ENCODE measurements at places on chromosomes 6 and 20.

- no peak for DNase-seq
Measured at GRCh38 chr6:15090145-15090579, 155.7 kb upstream of the JARID2 start.

DNA sequence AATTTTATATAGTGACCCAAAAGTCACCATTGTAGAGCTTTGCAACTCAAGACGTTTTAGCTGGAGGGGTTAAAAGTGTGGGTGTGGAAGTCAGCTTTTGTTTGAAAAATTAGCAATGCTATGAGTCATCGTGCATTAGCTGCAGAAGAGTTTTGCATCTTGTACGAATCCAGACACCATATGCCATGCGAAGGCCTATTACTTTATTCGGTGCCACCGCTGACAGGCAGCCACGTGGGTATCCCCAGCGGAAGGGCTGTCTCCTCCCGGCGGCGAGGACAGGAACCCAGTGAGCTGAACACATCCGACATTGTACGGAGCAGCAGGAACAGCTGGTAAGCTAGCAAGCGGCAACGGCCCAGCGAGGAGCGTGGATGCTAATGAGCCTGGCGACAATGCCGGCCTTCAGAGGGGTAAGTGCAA is 84.4 kb downstream of the INSM1 start:
- DNase-seq = no peak

DNA sequence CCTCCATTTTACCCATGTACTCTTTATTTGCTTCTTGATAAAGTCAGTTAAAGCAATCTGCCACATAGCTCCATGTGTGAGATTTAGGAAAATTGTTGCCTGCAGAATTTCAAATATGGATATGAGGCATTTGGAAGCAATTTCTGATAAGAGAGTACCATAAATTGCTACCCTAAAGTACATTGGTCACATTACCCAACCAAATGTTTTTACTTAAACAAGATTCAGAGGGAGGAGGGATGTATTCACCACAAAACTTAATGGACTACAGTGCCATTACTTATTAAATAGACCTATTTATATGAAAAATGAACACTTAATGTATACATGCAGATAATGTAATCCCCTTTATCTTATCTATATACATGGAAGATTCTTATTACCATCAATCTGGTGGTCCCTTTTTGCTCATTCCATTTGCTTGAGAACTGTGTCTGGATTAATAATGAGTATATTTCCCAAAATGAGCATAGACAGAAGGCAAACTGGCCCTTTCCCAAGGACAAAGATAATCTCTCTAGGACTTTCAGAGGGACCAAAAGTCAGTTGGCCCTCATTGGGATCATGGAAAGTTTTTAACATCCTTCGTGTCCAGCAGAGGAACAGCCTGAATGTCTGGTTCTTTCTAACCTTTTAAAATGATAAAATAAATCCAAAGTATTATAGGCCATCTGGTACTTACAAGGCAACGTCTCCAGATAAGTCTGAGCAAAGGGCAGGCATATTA is 526.4 kb downstream of the CBLN4 start:
- no peak for DNase-seq

GRCh38 chr20:47652301-47652700 is 133.0 kb downstream of the SULF2 start:
- DNase-seq = no peak

DNA sequence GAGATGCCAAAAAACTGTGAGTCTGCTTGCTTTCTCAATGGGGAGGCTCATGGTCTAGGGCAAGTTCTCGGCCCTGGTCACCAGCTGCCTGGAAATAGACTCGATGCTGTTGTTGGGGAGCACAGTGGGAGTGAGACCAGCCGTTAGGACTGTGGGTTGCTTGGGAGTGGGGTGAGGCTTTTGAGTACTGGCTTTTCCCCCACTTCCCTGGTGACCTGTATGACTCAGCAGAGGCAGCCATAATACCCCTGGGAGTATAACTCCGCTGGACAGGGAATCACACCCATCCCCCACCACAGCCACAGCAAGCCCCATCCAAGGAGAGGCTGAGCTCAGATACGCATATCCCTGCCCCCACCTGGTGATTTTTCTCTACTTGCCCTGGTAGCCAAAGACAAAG is 48.9 kb upstream of the OGFRL1 start:
- DNase-seq = no peak

DNA sequence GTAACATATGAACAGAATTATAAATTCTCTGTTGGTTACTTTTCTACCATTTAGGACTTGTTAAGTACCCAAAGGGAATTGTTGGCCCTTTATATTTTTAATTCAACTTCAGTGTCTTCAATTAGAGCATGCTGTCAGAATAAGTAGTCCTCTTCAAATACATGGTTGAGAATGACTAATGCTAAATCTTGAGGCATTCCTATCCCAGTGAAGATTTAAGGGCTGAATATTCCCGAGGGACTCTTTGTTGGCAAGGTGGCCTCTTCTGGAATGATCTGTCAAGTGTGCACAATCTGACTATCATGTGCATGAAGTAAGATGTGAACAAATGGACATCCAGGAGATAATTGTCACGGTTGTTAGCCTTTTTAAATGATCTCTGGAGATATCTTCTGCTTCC is 421.7 kb downstream of the BMP2 start:
- DNase-seq = no peak

GRCh38 chr6:157079277-157079676 is 244.0 kb downstream of the TMEM242 start:
- DNase-seq = no peak

GRCh38 chr6:105487040-105487790 is 84.3 kb upstream of the PREP start:
- DNase-seq = no peak

- DNase-seq = no peak
Measured at GRCh38 chr6:134938896-134939295, 11.0 kb downstream of the ALDH8A1 start.

DNA sequence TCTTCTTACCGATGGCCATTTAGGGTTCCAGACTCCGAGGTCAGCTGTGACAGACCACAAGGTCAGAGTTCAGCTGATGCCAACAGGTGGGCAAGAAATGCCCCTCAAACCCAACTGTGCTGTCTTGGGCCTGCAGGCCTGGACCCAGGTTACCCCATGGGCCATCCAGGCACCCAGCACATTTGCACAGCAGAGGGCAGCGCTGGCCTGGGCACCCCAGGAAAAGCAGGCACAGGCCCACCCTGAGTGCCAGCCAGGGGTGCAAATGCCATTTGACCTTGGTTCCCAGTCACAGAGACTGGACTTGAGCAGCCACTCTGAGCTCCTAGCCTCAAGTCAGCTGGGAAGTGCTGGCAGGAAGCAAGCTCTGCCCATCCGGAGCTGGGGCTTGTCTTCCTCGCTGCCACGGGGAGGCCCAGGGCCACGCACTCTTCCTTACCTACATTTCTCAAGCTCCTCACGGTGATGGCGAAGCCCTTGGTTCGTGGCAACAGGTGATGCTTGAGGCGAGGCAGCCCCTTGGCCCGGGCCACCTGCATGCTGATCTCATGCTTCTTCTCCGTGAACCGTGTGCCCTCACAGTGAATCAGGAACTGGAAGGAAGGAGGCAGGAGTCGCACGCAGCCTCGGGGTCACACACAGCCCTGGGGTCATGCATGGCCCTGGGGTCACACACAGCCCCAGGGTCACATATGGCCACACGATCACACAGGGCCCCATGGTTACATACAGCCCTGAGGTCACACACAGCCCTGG is 120.8 kb downstream of the AGPAT4 start:
- no peak for DNase-seq
